CD8-positive, alpha-beta memory T cell (primary cell): ENCODE measurements at places on chromosomes 3 and 15.

DNA sequence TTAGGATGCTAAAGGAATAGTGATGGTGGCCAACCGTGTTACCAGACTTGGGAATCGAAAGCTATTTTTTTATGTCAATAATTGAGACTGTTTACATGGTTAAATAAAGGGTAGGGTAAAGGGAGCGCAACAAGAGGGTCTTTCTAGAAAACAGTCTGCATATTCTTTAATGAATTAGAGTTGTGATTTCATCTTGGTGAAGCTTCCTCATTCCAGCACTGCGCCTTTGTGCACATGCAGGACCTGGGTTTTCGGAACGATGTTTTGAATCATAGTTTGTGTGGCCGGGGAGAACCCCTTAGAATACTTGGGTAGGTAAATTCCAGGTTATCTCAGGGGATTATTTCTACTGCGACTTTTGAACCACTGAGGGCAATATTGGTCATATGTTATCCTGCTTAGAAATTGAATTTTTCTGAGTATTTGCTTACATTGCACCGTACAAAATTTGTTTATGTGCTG lies 1.3 kb downstream of the PIK3CA start:
- no peak for DNase-seq

DNA sequence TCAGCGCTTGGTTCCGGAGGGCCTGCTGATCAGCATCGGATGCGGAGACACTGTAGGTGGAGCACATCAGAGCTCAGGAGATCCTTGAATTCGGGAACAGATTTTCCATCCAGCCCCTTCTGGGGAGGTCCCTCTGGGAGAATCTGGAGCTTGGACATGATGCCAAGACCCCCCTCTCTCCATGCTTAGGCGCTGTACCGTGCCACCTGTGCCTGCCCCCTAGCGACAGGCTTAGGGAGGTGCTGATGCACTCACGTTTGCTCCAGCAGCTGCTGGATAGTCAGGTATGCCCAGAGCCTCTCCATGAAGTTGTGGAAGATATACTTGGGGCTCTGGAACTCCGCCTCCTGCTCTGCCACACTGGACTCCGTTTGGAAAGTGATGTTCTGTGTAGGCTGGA lies 9.7 kb downstream of the ITIH4 start:
- DNase-seq, result no peak

- DNase-seq, result no peak
These were observed 47.2 kb upstream of the CNTN3 start for GRCh38 chr3:74661672-74662071.

DNA sequence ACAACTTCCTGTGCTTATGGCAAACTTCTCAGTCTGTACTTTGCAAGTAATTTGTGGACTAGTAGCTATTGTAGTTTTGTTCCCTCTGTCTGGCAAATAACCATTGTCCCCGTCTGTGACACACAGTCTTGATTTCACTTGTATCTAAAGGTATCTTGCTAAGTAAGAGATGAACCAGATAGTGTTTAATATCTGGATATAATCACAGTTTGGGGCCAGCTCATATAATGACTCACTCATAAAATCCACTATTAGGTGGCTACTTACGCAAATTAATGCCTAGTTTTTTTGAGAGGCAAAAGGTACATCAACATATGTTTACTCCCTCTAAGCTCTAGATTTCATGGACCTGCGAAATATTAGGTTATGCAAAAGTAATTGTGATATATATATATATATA lies 30.4 kb downstream of the VGLL3 start:
- no peak for DNase-seq

- no peak for DNase-seq
These were observed 276.5 kb upstream of the P2RY1 start for GRCh38 chr3:152558386-152558785.

- DNase-seq, result no peak
These were observed 63.7 kb upstream of the DAZL start for GRCh38 chr3:16668776-16669545.

GRCh38 chr15:58966698-58967097 lies 20.8 kb upstream of the RNF111 start:
- no peak for DNase-seq

- no peak for DNase-seq
These were observed 597.8 kb upstream of the ALCAM start for GRCh38 chr3:104768886-104769285.

GRCh38 chr3:59990915-59991314 lies 941.1 kb upstream of the CFAP20DC start:
- DNase-seq, result no peak

DNA sequence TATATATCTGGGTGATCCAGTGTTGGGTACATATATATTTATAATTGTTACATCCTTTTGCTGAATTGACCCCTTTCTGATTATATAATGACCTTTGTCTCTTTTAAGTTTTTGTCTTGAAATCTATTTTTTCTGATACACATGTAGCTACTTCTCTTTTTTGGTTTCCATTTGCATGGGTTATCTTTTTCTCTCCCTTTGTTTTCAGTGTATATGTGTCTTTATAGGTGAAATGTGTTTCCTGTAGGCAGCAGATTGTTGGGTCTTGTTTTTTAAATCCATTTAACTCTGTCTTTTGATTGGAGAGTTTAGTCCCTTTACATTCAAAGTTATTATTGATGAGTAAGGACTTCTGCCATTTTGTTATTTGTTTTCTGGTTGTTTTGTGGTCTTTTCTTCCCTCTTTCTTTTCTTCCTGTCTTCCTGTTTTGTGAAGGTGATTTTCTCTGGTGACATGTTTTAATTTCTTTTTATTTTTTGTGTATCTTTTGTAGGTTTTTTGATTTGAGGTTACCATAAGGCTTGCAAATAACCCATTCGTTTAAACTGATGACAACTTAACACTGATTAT lies 56.8 kb downstream of the STARD9 start:
- no peak for DNase-seq

DNA sequence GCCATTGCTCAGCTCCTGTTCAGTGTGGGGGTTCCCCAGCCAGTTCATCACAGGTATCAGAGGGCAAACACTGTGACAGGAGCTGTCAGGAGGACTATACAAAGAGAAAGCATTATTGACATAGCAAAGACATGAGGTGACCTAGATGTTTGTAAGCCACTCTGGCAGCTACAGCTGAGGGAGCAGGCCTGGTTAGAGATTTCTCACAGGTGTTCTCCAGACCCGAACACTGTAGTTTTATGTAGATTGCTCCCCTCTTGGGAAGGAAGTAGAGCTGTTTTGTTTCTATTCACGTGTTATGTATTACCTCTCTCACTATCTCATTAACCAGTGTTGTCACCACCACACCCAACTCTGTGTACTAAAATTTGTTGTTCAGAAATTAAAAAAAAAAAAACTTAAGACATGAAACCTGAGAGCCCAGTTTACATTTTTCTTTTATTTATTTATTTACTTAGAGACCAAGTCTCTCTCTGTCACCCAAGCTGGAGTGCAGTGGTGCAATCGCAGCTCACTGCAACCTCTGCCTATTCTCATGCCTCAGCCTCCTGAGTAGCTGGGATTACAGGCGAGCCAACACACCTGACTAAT lies 123.7 kb downstream of the RBPMS2 start:
- peak; percentile 10 for DNase-seq

DNA sequence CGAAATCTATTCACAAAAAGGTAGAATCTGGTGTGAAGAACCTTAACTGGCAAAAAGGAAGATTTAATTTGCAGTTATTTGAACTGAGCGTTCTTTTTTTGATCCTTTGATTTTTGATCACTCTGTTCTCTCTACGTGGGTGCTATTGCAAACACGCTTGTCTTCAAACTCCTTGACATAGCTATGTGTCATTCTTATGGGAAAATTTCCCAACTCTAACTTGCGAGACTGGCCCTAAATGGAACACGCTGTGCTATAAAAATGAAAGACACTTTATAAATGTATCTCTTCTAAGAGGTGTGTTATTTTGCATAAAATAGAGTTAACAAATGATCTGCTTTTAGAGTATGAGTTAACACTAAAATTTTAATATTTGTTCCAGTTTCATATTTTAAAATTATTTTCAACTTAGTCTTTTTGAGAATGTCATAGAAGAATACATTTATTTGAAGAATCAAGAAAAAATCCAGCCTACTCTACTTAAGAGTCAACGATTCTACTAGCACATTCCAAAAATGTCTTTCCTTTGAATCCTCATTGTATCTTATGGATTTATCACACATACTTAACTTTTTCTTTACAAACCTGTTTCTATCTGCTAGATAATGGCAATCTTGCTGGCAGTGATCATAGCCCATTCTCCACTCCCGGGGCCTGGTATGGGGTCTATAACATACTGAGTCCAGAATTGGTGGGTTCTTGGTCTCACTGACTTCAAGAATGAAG lies 610.0 kb upstream of the TBL1XR1 start:
- no peak for DNase-seq

DNA sequence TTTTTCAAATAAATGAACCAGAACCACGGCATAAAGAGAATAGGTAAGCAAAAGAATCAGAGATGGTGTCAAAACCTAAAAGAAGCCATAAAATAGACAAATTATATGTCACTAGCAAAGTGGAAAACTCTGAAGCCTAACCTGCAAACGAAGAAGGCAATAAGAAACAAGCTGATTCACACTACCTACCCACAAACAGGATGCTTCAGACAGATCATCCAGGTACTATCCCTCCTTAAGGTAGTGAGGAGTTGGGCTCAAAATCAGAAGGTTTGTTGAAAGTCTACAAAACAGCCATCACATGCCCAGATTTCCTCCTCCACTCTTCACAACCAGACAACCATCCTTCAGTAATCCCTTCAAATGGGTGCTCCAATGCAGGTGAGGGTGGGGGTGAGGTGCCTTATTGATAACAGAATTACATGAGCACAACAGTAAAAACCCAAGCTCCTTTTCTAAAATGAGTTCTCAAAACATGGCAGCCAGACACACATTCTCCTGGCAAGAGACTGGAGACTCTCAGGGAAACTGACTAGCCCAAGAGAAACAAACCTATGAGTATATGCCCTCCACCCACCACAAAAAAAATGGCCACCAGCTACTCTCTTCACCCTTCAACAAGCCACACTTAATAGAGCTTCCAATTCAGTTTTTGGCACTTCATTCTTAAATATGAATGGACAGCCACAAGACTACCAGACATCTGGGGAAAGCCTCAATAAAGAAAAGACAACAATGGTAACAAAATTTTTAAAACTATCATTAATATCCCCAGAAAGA lies 6.4 kb downstream of the KPNA1 start:
- no peak for DNase-seq

- no peak for DNase-seq
These were observed 101.5 kb upstream of the CBLB start for GRCh38 chr3:105970283-105970682.

DNA sequence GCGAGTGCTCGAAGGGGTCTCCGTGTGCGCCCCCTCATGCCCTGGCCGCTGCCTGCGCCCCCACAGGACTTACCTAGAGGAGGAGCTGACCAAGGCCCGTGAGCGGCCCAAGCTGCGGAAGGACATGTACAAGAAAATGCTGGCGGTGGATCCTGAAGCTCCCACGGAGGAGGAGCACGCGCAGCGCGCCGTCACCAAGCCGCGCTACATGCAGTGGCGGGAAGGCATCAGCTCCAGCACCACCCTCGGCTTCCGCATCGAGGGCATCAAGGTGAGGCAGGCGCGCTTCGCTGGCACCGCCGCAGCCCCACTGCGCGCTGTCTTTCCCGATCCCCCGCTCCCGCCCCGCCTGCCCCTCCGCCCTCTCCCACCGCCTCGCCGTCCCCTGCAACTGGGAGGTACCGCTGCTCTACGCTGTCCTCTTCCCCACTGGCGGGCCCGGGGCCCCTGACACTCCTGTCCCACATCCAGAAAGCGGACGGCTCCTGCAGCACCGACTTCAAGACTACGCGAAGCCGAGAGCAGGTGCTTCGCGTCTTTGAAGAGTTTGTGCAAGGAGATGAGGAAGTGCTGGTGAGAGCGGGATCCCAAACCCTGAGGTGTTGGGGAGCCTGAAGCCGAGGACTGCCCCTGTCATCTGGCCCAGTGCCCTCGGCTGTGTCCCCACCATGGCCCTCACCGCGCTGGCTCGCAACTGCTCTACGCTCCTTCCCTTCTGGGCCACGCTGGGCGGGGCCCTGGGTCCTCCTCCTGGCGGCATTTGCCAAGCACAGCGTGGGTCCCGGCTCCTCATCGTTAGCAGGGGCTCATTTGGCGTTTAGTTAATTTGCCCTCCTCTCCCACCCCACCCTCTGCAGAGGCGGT lies 8.5 kb downstream of the ITPKA start:
- DNase-seq, result no peak

DNA sequence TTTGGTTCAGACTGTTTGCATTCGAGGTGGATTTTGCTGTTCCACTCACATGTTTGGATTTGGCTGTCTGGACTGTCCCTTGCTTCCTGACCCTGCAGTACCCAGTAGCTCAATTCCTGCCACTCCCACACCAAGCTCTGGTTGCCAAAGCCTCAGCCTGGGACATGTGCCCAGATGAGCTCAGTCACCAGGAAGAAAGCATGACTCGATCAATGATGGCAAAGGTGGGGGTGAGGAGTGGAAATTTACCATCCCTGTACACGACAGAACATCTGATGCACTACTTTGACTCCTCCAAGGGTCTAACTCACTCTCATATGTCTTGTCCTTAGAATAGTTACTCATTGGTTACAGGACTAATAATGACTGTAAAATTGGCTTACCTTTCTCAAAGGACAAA lies 45.2 kb downstream of the ZNF385D start:
- no peak for DNase-seq

- DNase-seq, result no peak
These were observed 138.1 kb upstream of the DAZL start for GRCh38 chr3:16743276-16743675.

DNA sequence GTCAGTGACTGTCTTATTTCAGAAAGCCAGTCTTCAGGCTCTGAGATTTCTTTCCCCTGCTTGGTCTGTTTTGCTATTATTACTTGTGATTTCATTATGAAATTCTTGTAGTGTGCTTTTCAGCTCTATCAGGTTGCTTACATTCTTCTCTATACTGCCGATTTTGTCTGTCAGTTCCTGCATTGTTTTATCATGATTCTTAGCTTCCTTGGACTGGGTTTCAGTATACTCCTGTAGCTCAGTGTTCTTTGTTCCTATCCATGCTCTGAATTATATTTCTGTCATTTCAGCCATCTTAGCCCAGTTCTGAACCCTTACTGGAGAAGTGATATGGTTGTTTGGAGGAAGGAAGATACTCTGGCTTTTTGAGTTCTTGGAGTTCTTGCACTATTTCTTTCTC lies 40.5 kb downstream of the CEP63 start:
- DNase-seq, result no peak

DNA sequence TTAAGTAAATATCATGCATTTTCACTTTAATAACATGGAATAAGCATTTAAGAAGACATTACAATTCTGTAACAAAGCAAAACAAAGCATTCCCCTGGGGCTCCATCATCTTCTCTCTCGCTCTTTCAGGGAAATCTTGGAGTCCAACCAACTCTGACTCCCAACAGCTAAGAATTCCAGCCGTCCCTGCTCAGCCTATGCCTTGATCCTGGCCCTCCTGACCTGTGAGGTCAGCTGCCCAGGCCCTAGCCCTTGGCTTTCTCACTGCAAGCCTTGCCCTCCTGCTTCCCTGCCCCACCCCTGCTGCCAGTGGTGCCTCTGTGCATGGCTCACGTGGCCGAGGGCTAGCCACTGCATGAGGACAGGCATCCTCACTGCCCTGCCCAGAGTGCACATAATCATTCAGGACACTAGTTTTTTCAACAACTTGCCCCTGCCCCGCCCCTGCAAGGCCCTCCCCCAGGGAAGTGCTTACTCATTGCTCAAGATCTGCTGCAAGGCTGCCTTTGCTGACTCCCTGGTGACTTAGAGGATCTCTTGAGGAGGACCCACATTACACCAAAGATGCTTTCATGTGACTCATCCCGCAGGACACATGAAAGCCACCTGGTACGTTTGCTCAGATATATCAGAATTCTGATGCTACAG lies 37.6 kb downstream of the MTMR10 start:
- no peak for DNase-seq
